Sigmoid colon (tissue), 7 donors: ENCODE measurements at places on chromosomes 4 and X. TPM values are rescaled to one million over a fixed set of nuclear protein-coding genes. Genes with fewer than 3 reads are reported as not detected.

DNA sequence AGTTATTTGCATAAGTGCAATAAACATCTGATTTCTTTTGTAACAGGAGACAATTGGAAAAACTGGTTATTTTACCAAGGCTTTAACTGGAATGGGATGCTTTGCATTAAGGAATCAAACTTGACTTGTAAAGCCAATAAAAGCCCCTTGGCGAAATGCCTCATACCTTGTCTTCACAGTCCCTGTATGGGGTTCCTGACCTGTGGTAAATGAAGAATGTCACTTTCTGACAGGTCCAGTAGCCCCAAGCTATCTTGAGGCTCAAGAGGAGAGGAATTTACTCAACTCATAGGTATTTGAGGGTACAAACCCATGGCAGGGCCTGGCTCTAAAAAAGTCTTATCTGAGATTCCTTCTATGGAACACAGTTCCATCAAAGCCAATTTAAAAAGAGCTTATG is 78.0 kb downstream of the ACOX3 start:
- peak; percentile 25 for DNase-seq

GRCh38 chr4:60822986-60823385 is 377.1 kb upstream of the ADGRL3 start:
- DNase-seq: no peak

- DNase-seq: no peak
Observed at GRCh38 chrX:147378767-147379166, 533.0 kb upstream of the FMR1 start.

DNA sequence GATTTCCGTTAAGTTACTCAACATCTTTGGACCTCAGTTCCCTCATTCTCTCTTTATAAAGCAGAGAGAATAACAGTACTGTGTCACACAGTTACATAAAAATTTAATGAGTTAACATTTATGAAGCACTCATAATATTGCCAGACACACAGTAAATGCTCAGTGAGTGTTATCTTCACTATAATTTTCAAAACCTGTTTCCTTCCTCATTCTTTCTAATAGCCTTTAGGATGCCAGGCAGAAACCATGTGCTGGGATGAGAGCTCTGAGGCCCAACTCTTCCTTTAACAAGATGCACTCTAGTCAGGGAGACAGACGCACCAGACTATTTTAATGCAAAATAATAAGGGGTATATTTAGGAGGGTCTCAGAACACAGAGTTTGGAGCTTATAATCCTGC is 208.2 kb downstream of the STK32B start:
- DNase-seq: no peak

The ATP2B3 gene
- 0.36 TPM for total RNA-seq

- DNase-seq: no peak
Observed at GRCh38 chrX:54066841-54067240, 22.6 kb upstream of the PHF8 start.

- DNase-seq: no peak
Observed at GRCh38 chrX:100207331-100208024, 202.6 kb downstream of the PCDH19 start.

DNA sequence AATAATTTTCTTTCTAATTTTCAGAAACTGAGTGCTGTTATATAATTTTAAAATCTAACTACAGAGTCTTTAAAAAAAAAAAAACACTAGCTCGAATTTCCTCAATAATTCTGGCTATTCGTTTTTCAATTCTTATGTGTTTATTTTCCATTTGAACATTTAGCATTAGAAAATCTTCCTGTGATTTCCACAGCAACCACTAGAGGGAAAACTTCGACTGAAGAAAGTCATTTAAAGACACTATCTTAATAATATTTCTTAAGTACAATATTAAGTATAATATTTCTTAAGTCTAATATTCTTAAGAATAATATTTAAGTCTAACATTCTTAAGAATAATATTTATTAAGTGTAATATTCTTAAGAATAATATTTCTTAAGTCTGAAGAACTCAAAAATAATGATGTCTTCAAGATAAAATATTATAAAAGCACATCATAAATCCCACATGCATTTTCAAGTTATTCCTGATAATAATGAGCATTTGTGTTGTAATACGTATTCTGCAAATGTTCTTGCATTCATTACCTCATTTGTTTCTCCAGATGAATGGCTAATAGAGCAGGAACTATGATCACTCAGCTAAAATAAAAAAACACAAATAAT is 118.4 kb upstream of the WDR17 start:
- no peak for DNase-seq

DNA sequence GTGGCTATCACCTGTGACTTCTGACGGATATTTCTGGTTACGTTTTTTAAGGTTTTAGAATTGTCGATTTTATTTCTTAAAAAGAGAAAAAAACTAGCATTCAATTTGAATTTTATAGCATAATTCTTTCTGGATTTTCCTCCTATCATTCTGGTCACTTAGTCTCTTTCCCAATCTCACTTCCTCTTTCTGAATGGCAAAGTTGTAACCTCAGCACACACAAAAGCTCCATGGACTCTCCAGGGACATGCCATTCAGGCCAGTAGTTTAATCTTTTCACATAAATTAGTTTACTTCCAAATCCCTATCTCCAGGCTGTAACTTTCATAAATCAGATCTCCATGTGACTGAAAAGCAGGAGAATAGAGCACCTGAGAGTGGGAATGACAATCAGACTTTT is 110.7 kb downstream of the ARAP2 start:
- no peak for DNase-seq

DNA sequence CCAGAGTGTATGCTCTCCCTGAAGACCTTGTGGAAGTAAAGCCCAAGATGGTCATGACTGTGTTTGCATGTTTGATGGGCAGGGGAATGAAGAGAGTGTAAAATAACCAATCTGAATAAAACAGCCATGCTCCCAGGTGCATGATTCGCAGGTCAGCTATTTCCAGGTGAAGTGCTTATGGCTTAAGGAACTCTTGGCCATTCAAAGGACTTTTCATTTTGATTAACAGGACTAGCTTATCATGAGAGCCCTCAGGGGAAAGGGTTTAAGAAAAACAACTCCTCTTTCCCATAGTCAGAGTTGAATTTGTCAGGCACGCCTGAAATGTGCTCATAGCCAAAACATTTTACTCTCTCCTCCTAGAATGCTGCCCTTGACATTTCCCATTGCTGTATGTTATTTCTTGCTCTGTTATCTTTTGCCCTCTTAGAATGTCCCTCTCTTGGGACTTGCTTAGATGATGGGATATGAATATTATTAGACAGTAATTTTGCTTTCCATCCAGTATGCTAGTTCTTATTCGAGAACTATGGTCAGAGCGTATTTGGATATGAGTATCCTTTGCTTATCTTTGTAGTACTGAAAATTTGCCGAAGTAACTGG is 88.6 kb downstream of the PLS3 start:
- DNase-seq: no peak

The PAGE2 gene
- total RNA-seq: not detected

- no peak for DNase-seq
Observed at GRCh38 chr4:93448691-93449293, 379.8 kb upstream of the ATOH1 start.

DNA sequence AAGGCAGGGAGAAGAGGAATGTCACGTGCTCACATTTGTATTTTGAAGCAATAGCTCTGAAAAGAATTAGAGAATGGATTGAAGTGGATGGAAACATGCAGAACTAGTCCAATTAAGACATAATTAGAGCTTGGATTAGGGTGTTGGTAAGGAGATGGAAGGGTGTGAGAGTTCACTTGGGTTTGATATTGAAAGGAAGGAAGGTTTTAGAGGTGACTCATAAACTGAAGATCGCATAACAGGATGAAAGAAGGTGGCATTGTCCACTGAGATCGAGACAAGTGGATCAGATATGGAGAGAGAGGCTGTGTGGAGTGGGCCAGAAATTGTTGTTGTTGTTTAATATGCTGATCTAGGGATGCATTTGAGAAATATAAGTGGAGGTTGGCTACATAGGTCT is 244.0 kb upstream of the SMIM31 start:
- DNase-seq: no peak
